ENCODE measurements at places on chromosomes 3 and 15.

DNA sequence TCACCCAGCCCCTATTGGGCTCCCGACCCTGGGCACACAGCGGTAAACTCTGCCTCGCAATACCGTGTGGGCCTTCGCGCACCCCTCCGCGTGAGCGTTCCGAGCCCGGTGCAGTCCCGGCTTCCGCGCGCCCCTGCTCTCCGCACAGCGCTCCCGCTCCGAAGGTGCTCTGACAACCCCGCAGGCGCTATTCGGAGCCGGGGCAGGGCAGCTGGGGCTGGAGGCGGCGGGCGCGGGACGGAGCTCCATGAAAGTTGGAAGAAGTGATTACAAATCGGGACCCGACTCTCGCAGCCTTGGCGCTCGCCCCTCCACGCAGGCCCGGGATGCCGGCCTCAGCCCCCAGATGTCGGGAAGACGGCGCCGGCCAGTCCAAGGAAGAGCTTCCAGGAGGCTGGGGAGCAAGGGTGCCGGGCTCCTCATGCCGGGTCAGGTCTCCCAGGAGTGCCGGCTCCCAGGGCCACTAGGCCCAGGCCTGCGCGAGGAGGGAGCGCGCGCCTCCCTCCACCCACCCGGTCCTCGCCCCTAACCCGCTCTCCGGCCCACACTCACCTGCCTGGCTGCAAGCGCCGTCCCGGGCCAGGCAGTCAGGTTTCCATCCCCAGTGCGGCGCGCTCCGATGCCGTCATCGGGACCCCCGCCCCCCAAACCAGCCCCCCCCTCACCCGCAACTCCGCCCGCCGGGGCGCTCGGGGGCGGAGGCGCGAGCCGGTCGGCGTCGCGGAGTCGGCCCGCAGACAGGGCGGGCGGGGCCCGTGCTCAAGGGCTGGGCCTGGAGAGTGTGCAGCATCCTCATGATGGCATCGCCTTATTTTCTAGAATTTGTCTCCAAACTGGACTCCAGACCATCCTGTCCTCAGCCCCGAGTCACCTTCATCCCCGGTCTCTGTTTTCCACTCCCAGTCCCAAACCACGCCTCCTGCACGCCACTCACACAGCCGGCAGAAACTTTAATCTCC lies at the start of gene KIF7:
TSS of gene KIF7 (minus strand) at position 621 of the 959 bp plus-strand sequence. CDS start 2,537 bp downstream, outside the sequence.
- DNase-seq, result no peak

GRCh38 chr15:80002267-80002666 lies 31.3 kb upstream of the BCL2A1 start:
- no peak for DNase-seq

- DNase-seq, result no peak
These were observed 60.7 kb downstream of the ZNF621 start for GRCh38 chr3:40585381-40586016.

DNA sequence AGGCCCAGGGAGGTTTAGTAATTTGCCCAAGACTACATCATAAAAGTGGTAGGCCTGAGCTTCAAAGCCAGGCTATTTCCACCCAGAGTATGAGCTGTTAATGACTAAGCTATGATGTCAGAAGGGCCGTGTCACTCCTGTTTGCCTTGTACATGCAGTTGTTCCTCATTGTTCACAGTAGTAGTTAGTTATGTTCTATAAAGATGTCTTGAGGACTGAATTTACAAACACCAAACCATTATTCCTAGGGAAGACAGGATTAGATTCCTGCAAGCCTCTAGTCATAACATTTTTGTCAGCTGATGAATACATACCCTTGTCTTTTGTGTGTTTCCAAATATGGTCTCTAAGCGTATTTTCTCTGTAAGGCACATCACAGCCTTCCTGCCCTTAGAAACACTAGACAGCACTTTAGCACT lies 20.9 kb upstream of the LARS2 start:
- no peak for DNase-seq

- DNase-seq, result no peak
These were observed 96.8 kb downstream of the IGF1R start for GRCh38 chr15:98745179-98745578.

- no peak for DNase-seq
These were observed 25.3 kb downstream of the SLC41A3 start for GRCh38 chr3:126058666-126059065.

DNA sequence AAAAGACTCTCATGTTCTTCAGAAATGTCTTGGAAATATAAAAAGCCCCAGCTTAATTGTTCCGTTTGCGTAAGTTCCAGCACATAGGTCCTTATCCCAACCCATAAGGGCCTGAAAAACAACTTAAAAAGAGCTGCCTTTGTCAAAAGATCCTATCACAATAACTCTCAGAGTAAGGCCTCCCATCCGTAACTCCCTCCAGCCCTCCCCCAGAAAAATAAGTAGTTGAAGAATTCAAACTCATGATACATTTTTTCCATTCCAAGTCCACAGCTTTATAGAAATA lies 38.0 kb upstream of the SECISBP2L start:
- DNase-seq, result no peak

GRCh38 chr3:191342411-191342810 lies 12.1 kb upstream of the UTS2B start:
- no peak for DNase-seq

DNA sequence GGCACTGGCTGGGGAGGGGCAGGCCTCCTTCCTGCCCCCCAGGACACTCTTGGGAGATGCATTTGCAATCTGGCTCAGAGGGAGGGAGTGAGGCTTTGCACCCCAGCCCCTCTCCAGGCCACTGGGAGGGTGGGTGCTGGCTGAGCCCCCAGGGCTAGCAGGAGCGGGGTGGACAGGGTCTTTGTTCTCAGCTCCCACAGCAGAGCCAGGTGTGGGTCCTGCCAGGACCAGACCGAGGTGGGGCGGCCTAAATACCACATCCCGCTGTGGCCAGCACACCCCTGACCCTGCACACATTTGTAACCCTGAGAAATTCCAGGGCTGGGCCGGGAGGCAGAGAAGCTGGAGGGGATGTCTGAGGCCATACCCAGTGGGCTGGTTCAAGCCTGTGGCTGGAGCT lies 41.0 kb downstream of the STARD5 start:
- no peak for DNase-seq
